ENCODE measurements at places on chromosomes 6 and 20. TPM values are rescaled to one million over a fixed set of nuclear protein-coding genes. Genes with fewer than 3 reads are reported as not detected.

Gene CBFA2T2
- polyA plus RNA-seq, result 22.8 TPM

Gene TFAP2D
- polyA plus RNA-seq, result not detected

Gene NMBR
- not detected for polyA plus RNA-seq

Gene CTSZ
- 34.7 TPM for polyA plus RNA-seq

Gene PRICKLE4
- polyA plus RNA-seq, result not detected

Gene CGA
- polyA plus RNA-seq, result not detected

Gene CDC25B
- 20.0 TPM for polyA plus RNA-seq
